Esophagus muscularis mucosa (tissue), 4 donors: ENCODE measurements at places on chromosomes 12 and 14. TPM values are rescaled to one million over a fixed set of nuclear protein-coding genes. Genes with fewer than 3 reads are reported as not detected.
A peak's percentile ranks its signal among the peaks of the same experiment; 100 is the strongest.

Gene SOAT2
- total RNA-seq = not detected

Gene GAS2L3
- 4.0 TPM for total RNA-seq

Gene OTOGL
- total RNA-seq = 1.6 TPM

Gene WDHD1
- total RNA-seq = 1.2 TPM

Gene PTCSC3
- not detected for total RNA-seq

Gene KRT75
- total RNA-seq = not detected

Gene POTEG
- not detected for total RNA-seq

Gene APOF
- total RNA-seq = not detected

Gene CNOT2
- total RNA-seq = 55.6 TPM

- H3K27me3 ChIP-seq = no peaks in the 10 kb centered on the region
- no peak overlapping the region for H3K4me3 ChIP-seq
- H3K4me1 ChIP-seq = no peaks in the 10 kb centered on the region
These were observed 336.0 kb downstream of the CEP128 start for GRCh38 chr14:80605536-80605935.

DNA sequence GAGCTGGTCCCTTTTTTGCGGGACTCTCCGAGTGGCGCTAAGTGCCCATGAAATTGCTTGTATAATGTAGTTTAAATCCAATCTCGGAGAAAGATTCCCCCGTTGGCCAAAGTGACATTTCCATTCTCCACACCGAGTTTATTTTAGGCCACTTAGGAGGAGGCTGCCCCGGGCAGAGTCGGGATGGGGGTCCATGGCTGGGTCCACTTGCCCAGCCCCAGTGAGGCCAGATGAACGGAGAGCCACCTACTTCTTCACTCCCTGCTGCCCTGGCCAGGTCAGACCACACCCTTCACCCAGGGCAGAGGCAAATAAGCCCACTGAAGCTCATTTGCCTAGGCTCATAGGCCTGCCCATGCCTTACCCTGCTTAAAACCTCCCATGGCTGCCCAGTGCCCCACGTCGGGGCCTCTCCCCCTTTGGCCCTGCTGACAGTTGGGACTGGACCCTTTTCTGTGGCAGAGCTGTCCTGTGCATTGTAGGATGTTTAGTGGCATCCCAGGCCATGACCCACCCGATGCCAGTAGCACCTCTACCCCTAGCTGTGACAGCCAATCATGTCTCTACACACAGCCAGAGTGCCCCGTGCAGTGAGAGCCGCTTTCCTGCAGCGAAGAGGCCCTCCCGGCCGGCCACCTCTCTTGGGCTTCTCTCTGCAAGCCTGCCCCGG lies 51.3 kb downstream of the FAM222A start:
- no peaks in the 10 kb centered on the region for H3K36me3 ChIP-seq
- no peak overlapping the region for H3K4me3 ChIP-seq
- H3K4me1 ChIP-seq = peaks cover 8% of the 10 kb centered on the region
- DNase-seq = no peak
- H3K27me3 ChIP-seq = peaks cover under 1% of the 10 kb centered on the region

- no peaks in the 10 kb centered on the region for H3K27me3 ChIP-seq
- H3K4me3 ChIP-seq = no peak overlapping the region
- H3K27ac ChIP-seq = no peak overlapping the region
- no peaks in the 10 kb centered on the region for H3K4me1 ChIP-seq
- H3K36me3 ChIP-seq = no peaks in the 10 kb centered on the region
These were observed 162.2 kb downstream of the TPH2 start for GRCh38 chr12:72100854-72101253.

- H3K36me3 ChIP-seq = no peaks in the 10 kb centered on the region
- H3K4me3 ChIP-seq = no peak overlapping the region
- H3K27me3 ChIP-seq = no peaks in the 10 kb centered on the region
- peaks cover 9% of the 10 kb centered on the region for H3K4me1 ChIP-seq
These were observed 4.0 kb upstream of the MYRFL start for GRCh38 chr12:69821032-69821455.

- no peak overlapping the region for H3K27ac ChIP-seq
- DNase-seq = no peak
- no peaks in the 10 kb centered on the region for H3K27me3 ChIP-seq
- H3K4me1 ChIP-seq = peaks cover 8% of the 10 kb centered on the region
These were observed 397.2 kb downstream of the NRXN3 start for GRCh38 chr14:78567343-78567742.

GRCh38 chr12:130162267-130162666 lies at the start of gene FZD10:
Gene FZD10 (plus strand): TSS chr12:130162464. CDS start chr12:130162943, 479 bp downstream.
- no peak for DNase-seq
- H3K36me3 ChIP-seq = no peaks in the 10 kb centered on the region
- peaks cover 21% of the 10 kb centered on the region for H3K27me3 ChIP-seq
- H3K4me3 ChIP-seq = peak within 1 kb of the TSS; percentile 49
- H3K27ac ChIP-seq = no peak within 1 kb of the TSS
- H3K4me1 ChIP-seq = peaks cover 30% of the 10 kb centered on the region

GRCh38 chr12:47576289-47576945 lies 129.4 kb downstream of the RPAP3 start:
- DNase-seq = no peak
- no peaks in the 10 kb centered on the region for H3K27me3 ChIP-seq
- no peak overlapping the region for H3K27ac ChIP-seq
- no peaks in the 10 kb centered on the region for H3K4me1 ChIP-seq

GRCh38 chr12:124517260-124518050 lies 50.0 kb downstream of the NCOR2 start:
- H3K4me3 ChIP-seq = peak overlapping the region; percentile 57
- DNase-seq = no peak
- no peaks in the 10 kb centered on the region for H3K27me3 ChIP-seq

GRCh38 chr14:85252011-85252410 lies 277.9 kb upstream of the FLRT2 start:
- H3K27ac ChIP-seq = no peak overlapping the region
- no peaks in the 10 kb centered on the region for H3K36me3 ChIP-seq
- no peaks in the 10 kb centered on the region for H3K4me1 ChIP-seq
- no peak overlapping the region for H3K4me3 ChIP-seq

GRCh38 chr14:94009767-94010166 lies 12.7 kb downstream of the CCDC197 start:
- H3K27me3 ChIP-seq = no peaks in the 10 kb centered on the region
- H3K36me3 ChIP-seq = no peaks in the 10 kb centered on the region
- DNase-seq = no peak

DNA sequence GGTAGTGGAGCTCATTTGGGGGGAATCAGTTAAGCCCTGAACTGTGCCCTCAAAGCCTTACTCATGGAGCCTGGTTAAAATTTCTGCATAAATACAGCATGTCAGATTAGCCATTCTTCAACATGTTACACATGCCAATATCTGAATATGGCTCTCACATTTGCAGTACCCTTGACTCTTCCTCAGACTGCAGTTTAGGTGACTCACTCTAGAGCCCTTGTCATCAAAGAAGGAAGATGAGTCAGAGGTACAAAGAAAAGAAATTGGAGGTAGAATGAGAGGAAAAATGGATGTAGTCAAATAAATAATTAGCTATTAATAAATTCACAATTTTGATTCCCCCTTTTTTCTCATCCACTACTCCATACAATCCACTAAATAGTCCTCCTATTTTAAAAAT lies 23.6 kb upstream of the OR4K2 start:
- H3K4me3 ChIP-seq = no peak overlapping the region
- no peaks in the 10 kb centered on the region for H3K36me3 ChIP-seq
- DNase-seq = no peak
- no peak overlapping the region for H3K27ac ChIP-seq
- H3K27me3 ChIP-seq = no peaks in the 10 kb centered on the region

DNA sequence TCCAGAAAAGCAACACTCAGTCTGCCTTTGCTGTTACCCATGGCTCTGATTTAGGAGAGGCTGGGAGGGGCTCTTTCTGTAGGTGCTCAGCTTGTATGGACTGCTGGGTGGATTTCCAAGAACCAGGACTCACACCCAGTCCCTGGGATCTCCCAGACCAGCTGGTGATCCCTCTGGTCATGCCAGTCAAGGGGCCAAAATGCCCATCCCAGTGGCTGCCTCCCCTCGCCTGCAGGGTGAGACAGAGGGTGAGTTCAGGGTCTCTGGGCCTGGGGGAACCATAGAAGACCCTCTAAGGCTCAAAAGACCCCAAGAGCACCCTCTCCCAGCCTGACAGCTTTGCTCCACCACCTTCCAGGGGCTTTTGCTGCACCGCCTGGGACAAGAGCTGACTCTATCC lies 78.6 kb upstream of the MYL2 start:
- H3K4me3 ChIP-seq = no peak overlapping the region
- H3K4me1 ChIP-seq = no peaks in the 10 kb centered on the region
- DNase-seq = no peak
- H3K36me3 ChIP-seq = no peaks in the 10 kb centered on the region
- H3K27me3 ChIP-seq = no peaks in the 10 kb centered on the region

DNA sequence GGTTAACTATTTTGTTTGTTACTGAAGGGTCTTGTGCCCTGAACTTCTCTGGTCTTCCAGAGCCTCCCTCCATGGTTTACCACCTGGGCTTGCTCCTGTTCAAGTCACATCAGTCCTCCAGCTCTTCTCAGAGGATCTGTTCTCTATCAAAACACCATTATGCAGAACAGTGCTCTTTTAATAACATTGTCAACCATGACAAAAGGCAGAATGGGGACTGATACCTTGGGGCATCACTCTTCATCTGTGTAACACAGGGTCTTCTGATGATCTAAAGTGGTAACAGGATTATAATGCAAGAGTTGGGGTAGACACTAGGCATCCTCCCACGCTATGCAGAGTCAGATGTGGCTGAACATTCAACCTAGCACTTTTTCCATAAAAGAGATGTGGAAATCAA lies 38.4 kb downstream of the ESR2 start:
- no peaks in the 10 kb centered on the region for H3K4me1 ChIP-seq
- H3K4me3 ChIP-seq = no peak overlapping the region
- H3K27me3 ChIP-seq = no peaks in the 10 kb centered on the region

GRCh38 chr14:91270619-91271018 lies 26.1 kb upstream of the GPR68 start:
- no peaks in the 10 kb centered on the region for H3K27me3 ChIP-seq
- H3K4me3 ChIP-seq = no peak overlapping the region
- no peak overlapping the region for H3K27ac ChIP-seq
- no peaks in the 10 kb centered on the region for H3K4me1 ChIP-seq

DNA sequence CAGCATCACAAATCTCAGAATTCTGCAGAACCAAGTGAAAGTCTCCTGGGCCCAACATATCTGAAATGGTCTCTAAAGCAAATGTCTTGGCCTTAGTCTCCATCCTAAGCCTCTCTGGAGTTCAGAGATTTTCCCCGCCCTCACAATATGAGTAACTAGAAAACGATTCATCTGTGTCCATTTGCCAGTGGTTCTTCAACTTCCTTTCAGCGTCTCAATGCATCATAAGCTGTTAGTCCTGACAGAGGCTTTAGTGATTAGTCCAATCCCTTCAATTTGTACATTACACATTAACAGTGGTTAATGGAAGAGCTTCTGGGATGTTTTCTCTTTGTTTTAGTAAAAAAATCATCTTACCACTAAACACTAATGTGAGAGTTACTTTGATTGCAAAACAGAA lies 17.4 kb downstream of the NPC2 start:
- peaks cover under 1% of the 10 kb centered on the region for H3K4me1 ChIP-seq
- H3K36me3 ChIP-seq = peaks cover 37% of the 10 kb centered on the region
- DNase-seq = no peak
- H3K4me3 ChIP-seq = no peak overlapping the region

DNA sequence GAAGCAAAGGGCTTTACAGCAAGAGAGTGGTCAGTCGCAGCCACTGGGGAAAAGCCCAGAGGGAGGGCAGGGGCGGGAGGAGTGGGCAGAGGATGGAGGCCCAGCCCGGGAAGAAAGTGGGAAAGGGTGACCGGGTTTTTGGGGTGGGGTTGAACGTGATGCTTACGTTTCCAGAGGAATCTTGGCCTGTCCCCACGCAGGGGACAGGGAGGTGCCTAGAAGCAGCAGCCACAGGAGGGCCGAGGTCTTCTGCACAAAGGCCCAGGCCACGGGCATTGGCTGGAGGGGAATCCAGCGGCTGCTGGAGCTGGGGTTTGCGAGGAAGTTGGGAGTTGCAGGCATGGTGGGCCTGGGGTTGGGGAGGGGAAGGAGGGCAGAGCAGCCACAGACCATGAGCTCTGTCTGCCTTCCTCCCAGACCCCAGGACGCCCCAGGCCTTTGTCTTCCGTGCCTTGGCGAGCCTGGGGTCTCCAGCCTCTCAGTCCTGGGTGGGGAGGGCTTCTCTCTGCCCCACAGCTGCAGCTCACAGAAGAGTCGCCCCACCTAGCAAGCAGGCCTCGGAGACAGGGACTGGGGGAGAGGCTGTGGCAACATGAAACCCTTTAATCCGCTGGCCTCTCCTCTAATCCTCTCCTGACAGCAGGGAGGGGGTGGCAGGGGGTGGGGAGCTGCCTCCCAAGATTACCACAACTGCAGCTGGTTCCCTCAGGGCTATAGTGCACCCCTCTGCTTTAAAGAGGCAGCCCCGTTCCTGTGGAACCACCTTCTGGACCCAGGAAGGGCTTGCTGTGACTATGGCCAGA lies at the start of gene CACNA2D4:
CACNA2D4 (minus strand) TSS at position 572 of the 803 bp plus-strand sequence; CDS start at position 393, 179 bp downstream.
- peak; percentile 88 for DNase-seq
- H3K4me3 ChIP-seq = peak within 1 kb of the TSS; percentile 19
- H3K36me3 ChIP-seq = no peaks in the 10 kb centered on the region
- H3K27ac ChIP-seq = no peak within 1 kb of the TSS

- H3K27ac ChIP-seq = no peak overlapping the region
- H3K4me1 ChIP-seq = peaks cover 21% of the 10 kb centered on the region
- H3K36me3 ChIP-seq = peaks cover 81% of the 10 kb centered on the region
- no peaks in the 10 kb centered on the region for H3K27me3 ChIP-seq
- H3K4me3 ChIP-seq = no peak overlapping the region
These were observed 336.8 kb upstream of the FKBP4 start for GRCh38 chr12:2457933-2458414.

GRCh38 chr12:89706551-89706950 lies 2.1 kb downstream of the ATP2B1 start:
- H3K27ac ChIP-seq = peak overlapping the region; percentile 99
- H3K36me3 ChIP-seq = no peaks in the 10 kb centered on the region
- H3K27me3 ChIP-seq = no peaks in the 10 kb centered on the region
- no peak for DNase-seq

- H3K4me1 ChIP-seq = peaks cover 20% of the 10 kb centered on the region
- no peak for DNase-seq
- H3K36me3 ChIP-seq = no peaks in the 10 kb centered on the region
- no peak overlapping the region for H3K4me3 ChIP-seq
These were observed 31.5 kb downstream of the SLC6A12 start for GRCh38 chr12:182381-182892.

GRCh38 chr14:53285821-53286220 lies 132.7 kb upstream of the DDHD1 start:
- no peak for DNase-seq
- no peaks in the 10 kb centered on the region for H3K36me3 ChIP-seq
- no peaks in the 10 kb centered on the region for H3K4me1 ChIP-seq
- H3K4me3 ChIP-seq = no peak overlapping the region
- no peak overlapping the region for H3K27ac ChIP-seq

DNA sequence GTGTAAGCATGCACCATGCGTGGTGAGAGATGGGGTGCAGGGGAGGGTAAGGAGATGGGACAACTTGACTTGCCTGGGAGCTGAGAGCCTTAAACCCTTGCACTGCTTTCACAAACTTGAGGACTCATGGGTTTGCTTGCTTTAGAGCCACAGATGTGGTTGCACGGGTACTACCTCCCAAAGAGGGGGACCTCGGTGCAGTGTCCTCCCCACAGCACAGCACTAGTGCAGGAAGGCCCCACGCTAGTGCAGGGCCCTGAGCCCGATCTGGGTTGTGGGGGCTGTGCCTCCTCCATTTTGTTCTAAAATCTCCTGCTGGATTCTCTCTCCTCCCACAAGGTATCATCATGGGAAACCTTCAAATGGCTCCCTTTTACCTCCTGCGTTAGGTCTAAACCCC lies 11.2 kb downstream of the KRT72 start:
- H3K4me3 ChIP-seq = no peak overlapping the region
- H3K4me1 ChIP-seq = no peaks in the 10 kb centered on the region
- H3K36me3 ChIP-seq = no peaks in the 10 kb centered on the region
- no peak overlapping the region for H3K27ac ChIP-seq
- no peak for DNase-seq
- peaks cover 28% of the 10 kb centered on the region for H3K27me3 ChIP-seq
